Right atrium auricular region (tissue), 2 donors: ENCODE measurements at places on chromosomes 16 and 17.

GRCh38 chr16:55941552-55941951 is 66.4 kb upstream of the CES5A start:
- H3K4me1 ChIP-seq, result no peaks in the 10 kb centered on the region
- no peaks in the 10 kb centered on the region for H3K36me3 ChIP-seq
- no peak overlapping the region for H3K4me3 ChIP-seq
- DNase-seq, result no peak

DNA sequence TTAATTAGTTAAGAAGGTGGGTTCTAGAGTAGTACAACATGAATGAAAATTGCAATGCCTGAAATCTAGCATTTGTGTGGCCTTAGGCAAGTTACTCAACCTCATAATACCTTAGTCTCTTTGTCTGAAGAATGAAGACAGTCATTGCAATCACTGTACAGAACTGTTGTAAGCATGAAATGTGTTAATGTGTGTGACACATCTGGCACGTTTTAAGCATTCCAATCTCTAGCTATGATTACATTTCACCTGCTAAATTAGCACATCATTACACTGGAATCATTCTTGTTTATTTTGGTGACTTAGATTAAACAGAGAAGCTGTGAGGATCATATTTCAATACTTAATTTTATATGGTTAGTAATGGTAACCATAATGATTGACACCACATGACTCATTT is 629.7 kb upstream of the KIF2B start:
- H3K36me3 ChIP-seq, result no peaks in the 10 kb centered on the region
- no peaks in the 10 kb centered on the region for H3K4me1 ChIP-seq
- DNase-seq, result no peak
- H3K27ac ChIP-seq, result no peak overlapping the region

- H3K4me3 ChIP-seq, result no peak overlapping the region
- no peaks in the 10 kb centered on the region for H3K27me3 ChIP-seq
- H3K4me1 ChIP-seq, result no peaks in the 10 kb centered on the region
Measured at GRCh38 chr17:19538095-19539039, 4.7 kb downstream of the SLC47A1 start.

- H3K27me3 ChIP-seq, result no peaks in the 10 kb centered on the region
- H3K4me1 ChIP-seq, result peaks cover 9% of the 10 kb centered on the region
- H3K36me3 ChIP-seq, result peaks cover 82% of the 10 kb centered on the region
- no peak overlapping the region for H3K4me3 ChIP-seq
Measured at GRCh38 chr16:66728117-66728787, 23.2 kb downstream of the DYNC1LI2 start.

GRCh38 chr16:23987443-23987842 is 151.7 kb downstream of the PRKCB start:
- no peak overlapping the region for H3K27ac ChIP-seq
- H3K27me3 ChIP-seq, result no peaks in the 10 kb centered on the region
- no peak for DNase-seq
- no peaks in the 10 kb centered on the region for H3K36me3 ChIP-seq

GRCh38 chr16:58243528-58244004 is 45.7 kb upstream of the CSNK2A2 start:
- no peak overlapping the region for H3K27ac ChIP-seq
- H3K36me3 ChIP-seq, result no peaks in the 10 kb centered on the region
- H3K4me1 ChIP-seq, result no peaks in the 10 kb centered on the region
- no peak for DNase-seq
- H3K4me3 ChIP-seq, result no peak overlapping the region

- no peak overlapping the region for H3K4me3 ChIP-seq
- H3K36me3 ChIP-seq, result no peaks in the 10 kb centered on the region
- no peak for DNase-seq
- no peak overlapping the region for H3K27ac ChIP-seq
- no peaks in the 10 kb centered on the region for H3K4me1 ChIP-seq
Measured at GRCh38 chr16:77331043-77331442, 103.8 kb downstream of the ADAMTS18 start.

DNA sequence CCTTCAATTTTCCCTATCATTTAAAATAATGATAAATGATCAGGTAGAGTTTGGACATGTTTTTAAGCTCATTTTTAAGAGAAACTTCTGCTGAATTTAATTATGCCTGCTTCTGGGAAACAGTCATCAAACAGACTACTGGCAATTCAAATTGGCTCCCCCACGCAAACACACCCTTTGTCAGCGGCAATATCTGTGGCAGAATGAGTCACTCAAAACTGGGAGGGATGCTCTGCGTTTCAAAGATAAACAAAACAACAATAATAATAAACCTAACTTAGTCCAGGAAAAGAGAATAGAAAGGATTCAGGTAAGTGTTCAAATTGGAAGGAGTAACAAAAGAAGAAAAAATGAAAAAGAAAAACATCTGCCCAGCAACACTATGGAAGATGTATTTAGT is 108.1 kb upstream of the ERCC4 start:
- DNase-seq, result no peak
- no peaks in the 10 kb centered on the region for H3K27me3 ChIP-seq
- H3K4me1 ChIP-seq, result no peaks in the 10 kb centered on the region
- H3K36me3 ChIP-seq, result no peaks in the 10 kb centered on the region
- no peak overlapping the region for H3K27ac ChIP-seq
- H3K4me3 ChIP-seq, result no peak overlapping the region

DNA sequence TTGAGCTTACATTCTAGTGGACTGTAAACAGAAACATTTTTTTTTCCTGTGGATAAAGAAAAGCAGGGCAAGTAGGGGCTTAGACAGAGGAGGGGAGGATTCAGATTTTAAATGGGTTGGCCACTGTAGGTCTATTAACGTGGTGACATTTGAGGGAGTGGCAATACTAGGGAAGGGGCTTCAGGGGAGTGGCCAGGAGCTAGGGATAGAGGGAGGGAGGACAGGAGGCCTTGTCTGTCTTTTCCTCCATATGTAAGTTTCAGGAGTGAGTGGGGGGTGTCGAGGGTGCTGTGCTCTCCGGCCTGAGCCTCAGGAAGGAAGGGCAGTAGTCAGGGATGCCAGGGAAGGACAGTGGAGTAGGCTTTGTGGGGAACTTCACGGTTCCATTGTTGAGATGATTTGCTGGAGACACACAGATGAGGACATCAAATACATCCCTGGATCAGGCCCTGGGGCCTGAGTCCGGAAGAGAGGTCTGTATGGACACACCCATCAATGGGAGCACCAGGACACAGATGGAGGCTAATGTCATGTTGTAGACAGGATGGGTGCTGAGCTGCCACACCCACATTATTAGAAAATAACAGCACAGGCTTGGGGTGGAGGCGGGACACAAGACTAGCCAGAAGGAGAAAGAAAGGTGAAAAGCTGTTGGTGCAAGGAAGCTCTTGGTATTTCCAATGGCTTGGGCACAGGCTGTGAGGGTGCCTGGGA is 6.5 kb upstream of the HBM start:
- H3K27ac ChIP-seq, result no peak overlapping the region
- DNase-seq, result no peak
- no peaks in the 10 kb centered on the region for H3K4me1 ChIP-seq
- H3K36me3 ChIP-seq, result no peaks in the 10 kb centered on the region
- H3K4me3 ChIP-seq, result no peak overlapping the region

GRCh38 chr16:17414421-17414820 is 56.3 kb downstream of the XYLT1 start:
- H3K4me3 ChIP-seq, result no peak overlapping the region
- DNase-seq, result no peak
- no peak overlapping the region for H3K27ac ChIP-seq
- peaks cover 17% of the 10 kb centered on the region for H3K4me1 ChIP-seq
- H3K36me3 ChIP-seq, result no peaks in the 10 kb centered on the region
- no peaks in the 10 kb centered on the region for H3K27me3 ChIP-seq

DNA sequence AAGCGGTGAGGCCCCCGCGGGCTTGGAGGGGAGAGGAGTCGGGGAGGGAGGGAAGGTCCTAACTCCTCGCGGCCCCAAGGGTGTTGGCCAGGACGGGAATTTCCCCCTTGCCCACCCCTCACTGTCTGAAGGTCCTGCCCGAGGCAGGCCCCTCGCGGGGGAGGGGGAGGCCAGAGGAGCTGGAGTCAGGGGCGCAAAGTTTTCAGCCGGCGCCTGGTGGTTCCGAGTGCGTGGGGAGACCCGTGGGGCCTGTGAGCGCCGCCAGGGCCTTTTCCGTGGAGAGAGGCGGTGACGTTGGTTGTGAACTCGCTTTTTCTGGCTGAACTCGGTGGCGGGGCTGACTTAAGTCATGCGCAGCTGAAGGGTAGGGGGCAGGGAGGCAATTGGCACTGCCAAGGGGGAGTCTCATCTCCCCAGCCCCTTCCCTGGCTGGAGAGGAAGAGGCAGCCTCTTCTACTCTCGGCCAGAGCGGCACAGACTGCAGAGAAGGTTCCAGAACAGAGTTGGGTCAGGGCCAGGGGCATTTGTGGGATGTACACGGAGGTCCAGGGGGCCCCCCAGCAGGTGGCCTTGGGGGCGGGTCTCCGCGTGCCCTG is 1.5 kb downstream of the CACNA1H start:
- no peaks in the 10 kb centered on the region for H3K36me3 ChIP-seq
- H3K27ac ChIP-seq, result peak overlapping the region; percentile 40
- peak overlapping the region; percentile 18 for H3K4me3 ChIP-seq
- peaks cover 21% of the 10 kb centered on the region for H3K4me1 ChIP-seq
- H3K27me3 ChIP-seq, result peaks cover 16% of the 10 kb centered on the region

- no peaks in the 10 kb centered on the region for H3K4me1 ChIP-seq
- H3K27ac ChIP-seq, result no peak overlapping the region
- no peaks in the 10 kb centered on the region for H3K27me3 ChIP-seq
- H3K4me3 ChIP-seq, result no peak overlapping the region
- DNase-seq, result no peak
Measured at GRCh38 chr17:36094746-36095145, 4.8 kb upstream of the CCL3 start.

- no peak overlapping the region for H3K4me3 ChIP-seq
- no peaks in the 10 kb centered on the region for H3K27me3 ChIP-seq
- H3K36me3 ChIP-seq, result peaks cover 11% of the 10 kb centered on the region
- no peak for DNase-seq
Measured at GRCh38 chr17:43010667-43011308, 4.2 kb downstream of the IFI35 start.

- no peaks in the 10 kb centered on the region for H3K36me3 ChIP-seq
- DNase-seq, result no peak
- peak overlapping the region; percentile 92 for H3K27ac ChIP-seq
- no peaks in the 10 kb centered on the region for H3K27me3 ChIP-seq
- H3K4me3 ChIP-seq, result peak overlapping the region; percentile 71
Measured at GRCh38 chr17:77375108-77375916, 234.5 kb downstream of the SEC14L1 start.
